IMR-90 (cell line): ENCODE measurements at places on chromosomes 7 and 10. TPM values are rescaled to one million over a fixed set of nuclear protein-coding genes. Genes with fewer than 3 reads are reported as not detected.
A peak's percentile ranks its signal among the peaks of the same experiment; 100 is the strongest.

- DNase-seq = no peak
Measured at GRCh38 chr10:105494944-105495343, 853.9 kb downstream of the SORCS3 start.

DNA sequence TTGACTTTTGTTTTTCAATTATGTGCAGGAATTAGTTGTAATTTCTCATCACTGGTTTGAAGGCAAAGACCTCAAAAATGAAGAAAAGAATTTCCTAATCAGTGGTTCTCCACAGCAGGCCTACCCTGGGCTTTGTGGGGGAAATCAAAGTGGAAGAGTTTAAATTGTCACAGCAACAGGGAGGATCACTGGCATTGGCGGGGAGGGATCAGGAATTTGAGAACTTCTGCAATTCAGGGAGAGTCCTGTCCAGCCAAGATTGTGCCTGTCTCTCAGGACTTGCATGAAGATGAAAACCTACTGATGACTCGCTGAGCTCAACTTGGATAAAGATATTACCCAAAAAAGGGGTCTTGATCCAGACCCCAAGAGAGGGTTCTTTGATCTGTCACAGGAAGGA, 70.1 kb downstream of the HACD1 start:
- DNase-seq = no peak

- DNase-seq = peak; percentile 53
Measured at GRCh38 chr7:148982654-148983199, 45.6 kb downstream of the PDIA4 start.

- DNase-seq = peak; percentile 50
Measured at GRCh38 chr7:115838829-115839228, 191.7 kb downstream of the TFEC start.

GRCh38 chr10:29266641-29267040, 22.2 kb upstream of the LYZL1 start:
- DNase-seq = no peak

GRCh38 chr10:26938578-26938977, 77.8 kb upstream of the ABI1 start:
- no peak for DNase-seq

- peak; percentile 63 for DNase-seq
Measured at GRCh38 chr7:91034459-91035368, 229.5 kb upstream of the FZD1 start.

GRCh38 chr10:80579181-80579763, 41.6 kb downstream of the SH2D4B start:
- no peak for DNase-seq

GRCh38 chr10:45809837-45810236, 37.5 kb downstream of the AGAP4 start:
- peak; percentile 6 for DNase-seq

DNA sequence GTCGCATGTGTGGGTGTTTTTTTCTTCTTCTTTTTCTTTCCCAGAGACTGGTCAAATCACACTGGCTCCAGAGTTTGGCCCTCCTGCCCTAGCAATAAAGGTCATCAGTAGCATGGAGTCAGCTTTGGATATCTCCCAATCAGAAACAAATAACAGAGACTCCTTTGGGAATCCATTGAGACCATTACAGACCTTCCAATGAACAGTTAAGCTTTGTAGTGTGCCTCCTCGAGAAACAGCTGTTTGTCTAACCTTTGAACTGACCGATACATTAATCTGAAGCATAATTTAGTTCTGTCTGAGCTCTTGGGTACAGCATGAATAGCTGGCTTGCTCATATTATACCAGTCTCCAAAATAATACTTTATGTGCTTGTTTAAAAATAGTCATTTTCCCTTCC, 1103.2 kb downstream of the GATA3 start:
- DNase-seq = no peak

GRCh38 chr10:107754814-107755213, 590.3 kb upstream of the SORCS1 start:
- no peak for DNase-seq

GRCh38 chr10:119439922-119440321, 102.6 kb downstream of the RGS10 start:
- DNase-seq = no peak

- DNase-seq = peak; percentile 10
Measured at GRCh38 chr7:137331378-137331777, 12.2 kb downstream of the PTN start.

DNA sequence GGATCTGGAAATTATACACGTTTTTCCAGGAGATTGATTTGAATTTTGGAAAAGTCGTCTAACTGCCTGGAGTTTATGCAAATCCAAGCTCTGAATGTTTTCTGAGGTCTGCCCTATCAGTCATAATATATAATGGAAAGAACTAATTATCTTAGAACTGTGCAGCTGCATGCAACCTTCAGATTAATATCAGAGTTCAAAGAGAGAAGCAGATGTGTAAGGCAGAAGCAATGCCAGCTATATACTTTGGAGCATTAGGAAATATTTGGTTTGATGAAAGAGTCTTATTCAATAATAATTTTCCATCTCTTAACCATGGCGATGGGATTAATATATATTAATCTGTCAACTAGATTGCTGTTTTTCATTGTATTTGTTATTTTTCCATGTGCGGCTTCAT, 500.9 kb downstream of the NEBL start:
- DNase-seq = no peak

DNA sequence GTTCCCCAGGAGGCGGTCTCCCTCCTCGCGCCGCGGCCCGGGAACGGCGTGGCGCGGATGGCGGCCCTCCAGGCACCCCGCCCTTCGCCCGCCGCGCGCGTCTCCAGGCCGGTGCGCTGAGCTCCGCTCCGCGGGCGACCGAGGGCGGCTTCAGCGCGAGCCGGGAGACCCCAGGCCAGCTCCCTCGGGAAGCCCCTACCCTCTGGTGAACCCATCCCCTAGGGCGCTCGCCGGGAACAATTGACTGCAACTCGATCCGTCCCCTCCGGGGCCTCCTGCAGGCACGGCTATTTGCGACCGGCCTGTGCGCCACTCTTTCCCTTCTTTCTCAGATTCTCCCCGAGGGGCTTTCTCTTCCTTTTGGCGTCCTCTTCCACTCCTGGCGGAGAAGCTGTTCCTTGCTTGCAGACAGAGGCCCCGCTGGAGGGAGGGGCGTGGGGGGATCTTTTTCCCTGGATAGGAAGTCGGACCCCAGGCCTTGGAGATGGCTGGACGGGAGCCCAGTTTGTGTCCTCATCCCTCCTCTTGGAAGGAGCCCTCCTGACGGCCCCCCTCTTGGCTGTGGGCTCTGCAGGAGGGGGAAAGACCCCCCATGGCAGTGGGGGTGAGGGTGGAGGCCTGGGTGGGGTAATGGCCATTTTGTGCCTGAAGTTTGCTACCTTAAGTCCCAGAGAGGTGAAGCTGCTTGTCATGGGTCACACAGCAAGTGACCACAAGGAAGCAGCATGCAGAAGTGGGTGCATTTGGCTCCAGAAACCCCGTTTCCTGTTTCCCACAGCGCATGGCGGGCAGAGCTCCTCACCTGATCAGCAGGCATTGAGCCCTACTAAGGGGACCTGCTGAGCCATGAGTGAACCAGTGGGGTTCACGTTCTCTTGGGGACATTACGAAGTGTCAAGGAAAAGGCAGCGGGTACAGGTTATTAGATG, 171.2 kb upstream of the TNRC18 start:
- peak; percentile 38 for DNase-seq

DNA sequence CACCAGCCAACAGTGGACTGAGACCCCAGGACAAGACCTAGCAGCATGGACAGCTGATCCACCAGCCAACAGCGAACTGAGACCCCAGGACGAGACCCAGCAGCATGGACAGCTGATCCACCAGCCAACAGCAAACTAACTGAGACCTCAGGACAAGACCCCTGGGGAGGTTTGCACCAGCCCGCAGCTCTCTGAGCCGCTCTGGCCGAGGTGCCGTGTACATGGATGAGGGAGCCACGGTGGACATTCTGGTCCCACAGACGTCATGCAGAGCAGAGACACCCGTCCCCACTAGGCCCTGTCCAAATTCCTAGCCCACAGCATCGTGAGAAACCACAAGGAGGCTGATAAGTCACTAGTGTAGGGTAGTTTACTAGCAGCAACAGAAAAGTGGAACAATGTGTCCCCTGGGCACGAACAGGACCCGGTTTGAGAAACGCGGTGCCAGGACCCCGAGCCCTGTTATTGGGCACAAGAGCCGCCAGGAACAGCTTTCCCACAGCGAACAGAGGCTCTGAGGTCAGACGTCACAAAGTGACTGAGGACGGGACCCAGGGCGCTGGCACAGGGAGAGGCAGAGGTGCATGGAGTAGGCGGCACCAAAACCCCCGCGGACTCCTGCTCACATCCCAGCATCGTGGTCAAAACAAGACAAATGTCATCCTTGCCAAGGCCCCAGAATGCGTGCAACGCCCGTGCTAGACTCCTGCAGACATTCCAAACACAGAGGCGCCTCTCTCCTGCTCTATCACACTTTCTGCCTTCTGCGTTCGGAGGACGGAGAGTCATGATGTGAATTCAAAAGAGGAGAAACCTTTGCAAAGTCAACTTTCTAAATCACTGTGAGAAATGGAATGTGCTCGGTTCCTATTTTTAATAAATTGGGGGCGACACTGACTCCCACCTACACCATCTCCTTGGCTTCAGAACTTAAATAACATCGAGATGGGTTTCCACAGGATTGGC, 8.1 kb downstream of the STK32C start:
- no peak for DNase-seq

- no peak for DNase-seq
Measured at GRCh38 chr10:111785921-111786320, 397.6 kb downstream of the GPAM start.

GRCh38 chr10:5563991-5564536, 39.3 kb downstream of the CALML3 start:
- DNase-seq = peak; percentile 61

- no peak for DNase-seq
Measured at GRCh38 chr10:63200431-63200830, 67.3 kb downstream of the NRBF2 start.

GRCh38 chr10:37125921-37126320, 523 bp downstream of the ANKRD30A start:
- no peak for DNase-seq

- DNase-seq = peak; percentile 59
Measured at GRCh38 chr7:4882169-4883032, 1.1 kb downstream of the RADIL start.

DNA sequence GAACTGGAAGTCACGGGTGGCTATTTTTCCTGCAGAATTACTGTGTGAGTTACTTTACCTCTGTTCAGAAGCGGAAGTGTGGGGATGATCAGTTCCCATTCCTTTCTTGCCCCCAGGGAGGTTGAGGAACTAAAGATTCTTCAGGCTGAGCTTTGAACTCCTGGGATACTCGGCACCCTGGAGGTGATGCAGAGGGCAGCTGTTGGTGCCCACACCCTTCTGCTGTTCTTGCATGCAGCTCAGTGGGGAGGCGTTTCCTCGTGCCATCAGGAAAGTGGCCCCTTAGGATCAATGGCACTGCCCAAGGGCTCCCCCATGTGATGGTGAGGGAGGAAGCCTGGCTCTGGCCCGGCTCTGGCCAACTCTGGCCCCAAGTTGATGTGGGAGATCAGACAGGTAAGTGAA, 44.7 kb upstream of the MXI1 start:
- DNase-seq = no peak

DNA sequence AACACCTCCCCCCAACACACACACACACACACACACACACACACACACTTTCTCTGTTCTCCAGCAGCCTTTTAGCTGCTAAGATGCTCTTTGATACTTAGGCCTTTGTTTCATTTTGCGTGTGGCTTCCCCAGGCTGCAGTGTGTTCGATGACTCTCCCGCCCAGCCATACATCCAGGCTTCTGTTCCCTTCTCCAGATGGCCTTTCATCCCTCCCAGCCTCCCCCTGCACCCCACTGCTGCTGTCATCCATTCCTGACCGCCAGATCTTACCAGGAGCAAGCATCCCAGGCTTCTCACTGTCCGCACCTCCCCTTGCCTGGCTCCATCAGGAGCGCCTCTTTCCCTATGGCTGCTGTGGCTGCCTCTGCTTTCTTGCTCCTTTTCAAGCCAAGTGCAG, 77.8 kb upstream of the PPIF start:
- DNase-seq = no peak

- DNase-seq = no peak
Measured at GRCh38 chr7:28815928-28816373, 142.2 kb downstream of the TRIL start.

CDH23 gene
- under 0.01 TPM in 2 replicates for total RNA-seq

SPDYE8 gene
- total RNA-seq = not detected in 2 replicates

CHCHD1 gene
- 11.5 and 13.9 TPM in 2 replicates for total RNA-seq

NEUROD6 gene
- total RNA-seq = not detected in 2 replicates

ABI1 gene
- total RNA-seq = 60.8 and 71.3 TPM in 2 replicates

ADRB1 gene
- not detected in 2 replicates for total RNA-seq

PTF1A gene
- total RNA-seq = not detected in 2 replicates

LRRTM3 gene
- under 0.01 TPM in 1 of 2 replicates, not detected in the other for total RNA-seq

TSPAN12 gene
- 0.72 and 1.1 TPM in 2 replicates for total RNA-seq

PNLIPRP3 gene
- total RNA-seq = not detected in 2 replicates

ACSM6 gene
- not detected in 2 replicates for total RNA-seq

AOAH gene
- total RNA-seq = not detected in 2 replicates

HMX3 gene
- total RNA-seq = not detected in 2 replicates

WASL gene
- 2.3 and 5.3 TPM in 2 replicates for total RNA-seq

DDX56 gene
- total RNA-seq = 56.9 and 67.7 TPM in 2 replicates
